Occipital lobe (tissue), 3 donors: ENCODE measurements at places on chromosomes 4 and X. TPM values are rescaled to one million over a fixed set of nuclear protein-coding genes. Genes with fewer than 3 reads are reported as not detected.

SSX2B gene
- total RNA-seq: not detected

EFHC2 gene
- 1.9 TPM for total RNA-seq

MAGEA2B gene
- total RNA-seq: not detected

PLRG1 gene
- 81.1 TPM for total RNA-seq

PITX2 gene
- not detected for total RNA-seq

CNKSR2 gene
- 200 TPM for total RNA-seq

SLC2A9 gene
- total RNA-seq: 3.1 TPM

CFI gene
- 3.1 TPM for total RNA-seq

ZAR1 gene
- total RNA-seq: not detected

F8A2 gene
- not detected for total RNA-seq

TCP11X1 gene
- not detected for total RNA-seq

CXorf65 gene
- total RNA-seq: not detected

USO1 gene
- total RNA-seq: 56.6 TPM

PWWP3B gene
- 1.4 TPM for total RNA-seq

MND1 gene
- total RNA-seq: 5.1 TPM

STAP1 gene
- not detected for total RNA-seq

PLAC1 gene
- not detected for total RNA-seq
